ENCODE measurements at places on chromosomes 6 and 20.

- DNase-seq = no peak
Observed at GRCh38 chr20:2298701-2299100, 2.9 kb downstream of the TGM3 start.

GRCh38 chr6:69294407-69294806 lies 502.4 kb downstream of the LMBRD1 start:
- DNase-seq = no peak

DNA sequence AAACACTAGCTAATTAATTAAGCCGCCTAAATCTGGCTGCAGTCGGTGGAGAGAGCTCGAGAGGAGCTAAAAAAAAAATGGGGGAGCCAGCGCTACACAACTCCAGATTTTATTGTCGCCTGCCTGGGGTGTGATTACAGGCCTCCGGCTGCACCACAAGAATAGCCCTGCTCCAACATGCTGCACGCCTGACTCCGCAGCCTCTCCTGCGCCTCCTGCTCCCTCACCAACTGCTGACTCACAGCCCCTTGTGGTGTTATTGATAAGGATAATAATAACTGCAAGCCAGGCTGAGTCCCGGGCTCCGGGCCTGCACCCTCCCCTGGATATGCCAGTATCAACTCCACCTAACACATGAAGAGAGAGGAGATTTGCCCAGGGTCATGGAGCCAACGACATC lies 16.8 kb downstream of the SIRPA start:
- no peak for DNase-seq

- no peak for DNase-seq
Observed at GRCh38 chr20:33261465-33261864, 21.5 kb upstream of the BPIFB1 start.

DNA sequence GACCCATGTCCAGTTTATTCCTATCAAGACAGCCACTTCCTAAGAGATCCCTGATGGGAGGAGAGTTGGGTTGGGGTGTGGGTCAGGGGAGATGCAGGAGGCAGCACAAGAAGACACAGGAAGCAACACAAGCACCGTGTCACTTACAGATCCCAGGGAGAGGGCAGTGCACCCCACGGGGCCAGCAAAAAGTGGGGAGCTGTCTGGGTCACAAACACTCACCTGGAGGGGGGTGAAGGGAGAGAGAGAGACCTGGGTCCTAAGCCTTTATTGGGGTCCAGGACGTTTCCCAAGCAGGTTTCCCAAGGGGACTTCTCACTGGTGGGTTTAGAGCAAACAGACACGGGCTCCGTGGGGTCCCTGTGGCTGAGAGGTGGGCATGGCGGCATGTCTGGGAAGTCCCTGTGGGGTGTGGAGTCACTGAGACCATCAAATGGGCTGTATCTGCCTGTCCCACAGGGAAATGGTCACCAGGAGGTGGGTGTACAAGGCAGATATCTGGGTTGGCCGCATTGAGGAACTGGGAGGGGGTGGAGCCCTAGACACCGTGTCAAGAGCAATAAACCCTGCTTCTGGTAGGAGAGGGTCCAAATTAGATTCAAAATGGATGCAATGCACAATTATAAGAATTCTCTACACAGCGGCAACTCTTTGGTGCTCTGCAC lies 1.6 kb upstream of the CD93 start:
- no peak for DNase-seq

GRCh38 chr20:23710771-23711170 lies 21.9 kb upstream of the CST4 start:
- DNase-seq = no peak

DNA sequence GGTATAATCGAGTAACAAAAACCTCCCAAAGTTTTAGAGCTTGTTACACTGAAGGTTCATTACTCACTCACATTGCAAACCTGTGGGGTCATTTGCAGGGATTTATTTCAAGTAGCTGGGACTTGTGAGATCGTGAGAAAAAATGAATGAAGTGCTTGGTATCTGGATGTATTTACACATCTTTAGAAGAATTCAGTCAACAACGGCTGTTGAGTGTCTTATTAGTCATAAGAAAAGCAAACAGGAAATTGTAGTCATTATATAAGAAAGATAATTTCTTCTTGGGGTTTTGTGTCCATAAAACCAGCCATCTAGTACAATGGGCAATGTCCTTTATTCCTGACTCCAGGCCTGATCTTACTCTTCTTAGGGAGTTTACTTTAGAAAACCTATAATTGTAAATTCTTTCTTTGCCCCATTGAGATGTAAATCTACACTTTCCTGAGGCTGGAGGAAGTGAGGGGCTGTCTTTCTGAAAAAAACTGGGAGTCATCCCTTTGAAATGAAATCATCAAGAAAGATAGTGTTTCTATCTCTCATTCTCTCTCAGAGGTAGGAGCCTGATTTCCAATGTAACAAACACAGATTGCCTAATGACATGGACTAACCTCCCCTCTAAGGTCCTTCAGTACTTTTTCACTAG lies 202.5 kb upstream of the ASCC3 start:
- peak; percentile 8 for DNase-seq

- DNase-seq = no peak
Observed at GRCh38 chr6:133817460-133818047, 71.4 kb upstream of the TCF21 start.

- no peak for DNase-seq
Observed at GRCh38 chr6:167255918-167256553, 35.1 kb upstream of the UNC93A start.

GRCh38 chr6:138671351-138671750 lies 102.2 kb upstream of the CCDC28A start:
- no peak for DNase-seq

GRCh38 chr6:39758905-39759605 lies 33.1 kb upstream of the DAAM2 start:
- no peak for DNase-seq

GRCh38 chr20:35224536-35224935 lies 2.0 kb upstream of the MMP24 start:
- no peak for DNase-seq

DNA sequence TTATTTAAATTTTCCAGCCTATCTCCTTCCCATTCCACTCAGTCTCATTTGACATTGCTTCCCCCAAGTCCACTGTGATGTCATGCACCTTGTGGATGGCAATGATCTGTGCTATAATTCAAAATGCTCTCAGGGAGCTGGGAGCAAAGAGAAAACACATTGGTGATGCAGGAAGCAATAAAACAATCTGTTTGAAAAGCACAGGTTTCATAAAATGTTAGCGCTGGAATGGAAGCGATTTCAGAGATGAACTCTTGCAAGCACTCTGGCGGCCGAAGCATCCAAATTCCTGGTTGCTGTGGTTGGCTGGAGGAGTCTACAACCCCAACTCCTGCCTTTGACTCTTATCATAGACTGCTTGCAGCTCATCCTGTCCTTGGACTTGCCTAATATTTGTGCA lies 167.0 kb downstream of the GMPR start:
- DNase-seq = no peak

DNA sequence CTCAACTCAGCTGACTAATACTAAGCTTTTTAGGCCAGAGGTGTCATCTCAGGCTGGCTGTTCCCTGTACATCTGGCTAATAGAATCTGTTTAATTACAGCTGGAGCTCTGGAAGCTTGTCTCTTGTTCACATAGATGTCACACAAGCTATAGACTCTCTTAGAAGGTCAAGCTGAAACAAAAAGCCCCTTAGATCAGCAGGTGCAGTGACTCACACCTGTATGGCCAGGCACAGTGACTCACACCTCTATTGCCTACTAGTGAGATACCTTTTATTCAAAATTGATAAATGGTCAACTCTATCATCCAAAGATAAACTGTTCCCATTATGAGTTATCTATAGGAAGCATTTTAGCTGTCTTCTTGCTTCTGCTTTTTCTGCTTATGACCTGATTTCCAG lies 29.9 kb upstream of the MTHFD1L start:
- no peak for DNase-seq

GRCh38 chr6:83696674-83697073 lies 12.2 kb downstream of the SNAP91 start:
- DNase-seq = peak; percentile 5

- no peak for DNase-seq
Observed at GRCh38 chr20:38181207-38181801, 16.2 kb upstream of the TGM2 start.

GRCh38 chr6:157207521-157208076 lies 115.7 kb downstream of the TMEM242 start:
- DNase-seq = no peak

DNA sequence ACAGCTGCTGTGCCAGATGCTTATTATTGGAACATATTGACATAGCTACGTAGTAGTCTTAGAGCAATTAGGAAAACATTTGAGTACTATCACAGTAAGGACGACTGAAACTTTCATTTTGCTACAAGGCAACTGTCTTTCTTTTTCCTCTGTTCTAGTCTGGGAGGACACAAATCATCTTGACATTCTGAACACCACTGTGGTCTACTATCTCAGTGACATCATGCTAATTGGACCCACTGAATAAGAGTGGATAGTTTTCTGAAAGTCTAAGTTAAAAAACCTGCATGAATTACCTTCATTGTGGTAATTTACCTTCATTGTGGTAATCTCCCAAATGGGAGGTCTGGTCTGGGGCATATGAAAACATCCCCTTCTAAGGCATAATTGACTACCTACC lies 163.3 kb upstream of the MOCS1 start:
- DNase-seq = no peak

GRCh38 chr20:5221061-5221430 lies 94.2 kb downstream of the CDS2 start:
- no peak for DNase-seq

DNA sequence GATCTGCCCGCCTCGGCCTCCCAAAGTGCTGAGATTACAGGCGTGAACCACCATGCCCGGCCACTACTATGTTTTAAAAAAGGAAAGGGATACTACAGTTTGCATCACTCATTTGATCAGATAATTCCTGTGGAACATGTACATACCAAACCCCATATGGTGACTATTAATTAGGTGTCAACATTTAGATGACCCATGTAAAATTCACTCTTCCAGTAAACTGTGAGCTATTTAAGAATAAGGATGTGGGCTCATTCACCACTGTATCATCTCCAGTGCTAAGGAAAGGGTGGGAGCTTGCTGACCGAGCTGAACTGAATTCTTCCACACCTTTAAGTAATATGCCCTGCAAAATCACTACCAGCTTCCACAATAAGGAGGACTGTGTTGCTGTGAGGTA lies 127.5 kb downstream of the BTBD9 start:
- DNase-seq = no peak

- no peak for DNase-seq
Observed at GRCh38 chr6:11203306-11204004, 29.0 kb downstream of the NEDD9 start.

DNA sequence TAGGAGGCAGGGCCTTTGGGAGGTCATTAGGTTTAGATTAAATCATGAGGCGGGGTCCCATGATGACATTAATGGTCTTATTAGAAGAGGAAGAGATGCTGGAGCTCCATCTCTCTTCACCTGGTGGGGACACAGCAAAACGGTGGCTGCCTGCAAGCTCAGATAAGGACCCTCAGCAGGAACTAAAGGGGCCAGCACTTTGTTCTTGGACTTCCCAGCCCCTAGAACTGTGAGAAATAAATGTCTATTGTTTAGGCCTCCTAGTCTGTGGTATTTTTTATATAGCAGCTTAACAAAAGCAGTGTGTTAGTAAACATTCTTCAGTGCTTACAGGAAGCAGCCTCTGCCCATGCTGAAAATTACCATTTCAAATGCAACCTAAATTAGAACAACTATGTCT lies 157.6 kb downstream of the FOXA2 start:
- no peak for DNase-seq

GRCh38 chr20:7305976-7306375 lies 538.5 kb downstream of the BMP2 start:
- no peak for DNase-seq

DNA sequence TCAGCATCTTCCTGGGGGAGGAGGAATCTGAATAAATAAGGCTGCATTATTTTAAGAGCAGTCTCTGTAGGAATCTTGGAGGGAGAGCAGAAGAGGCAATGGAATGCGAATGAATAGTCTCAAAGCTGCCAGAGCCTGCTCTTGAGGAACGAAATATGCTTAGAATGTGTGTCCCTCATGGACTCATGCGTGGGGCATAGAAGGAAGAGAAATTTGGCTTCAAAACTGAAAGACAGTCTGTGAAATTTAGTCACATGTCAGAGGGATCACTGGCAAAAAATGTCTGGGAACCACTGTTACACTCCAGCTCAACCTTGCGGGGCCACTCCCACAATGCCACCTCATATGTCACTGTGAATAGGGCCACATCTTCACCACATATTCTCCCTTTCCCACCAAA lies 95.5 kb downstream of the GJA10 start:
- DNase-seq = no peak

DNA sequence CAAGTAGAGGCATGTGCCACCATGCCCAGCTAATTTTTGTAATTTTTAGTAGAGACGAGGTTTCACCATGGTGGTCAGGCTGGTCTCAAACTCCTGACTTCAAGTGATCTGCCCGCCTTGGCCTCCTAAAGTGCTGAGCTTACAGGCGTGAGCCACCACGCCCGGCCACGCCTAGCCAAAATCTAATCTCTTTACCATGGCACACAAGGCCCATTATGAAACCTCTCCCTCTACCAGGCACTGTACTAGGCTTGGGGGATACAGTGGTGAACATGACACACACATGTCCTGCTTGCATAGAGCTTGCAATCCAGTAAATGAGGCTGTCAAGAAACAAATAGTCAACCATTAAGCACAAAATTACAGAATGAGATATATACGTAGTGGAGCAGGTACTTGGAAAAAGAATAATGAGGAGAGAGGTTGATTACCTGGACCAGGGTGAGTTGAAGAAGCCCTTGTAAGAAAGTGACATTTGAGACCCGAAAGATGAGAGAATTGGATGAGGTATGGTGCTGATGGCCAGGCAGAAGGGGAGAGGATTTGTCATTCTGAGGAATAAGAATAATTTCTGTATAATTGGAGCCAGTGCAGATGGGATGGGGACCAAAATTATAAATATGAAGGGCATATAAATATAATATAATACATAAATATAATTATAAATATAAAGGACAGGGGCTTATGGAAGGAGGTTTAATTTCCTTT lies 1.2 kb upstream of the CTNNBL1 start:
- DNase-seq = no peak

GRCh38 chr6:28903686-28904085 lies 20.1 kb downstream of the TRIM27 start:
- DNase-seq = no peak

DNA sequence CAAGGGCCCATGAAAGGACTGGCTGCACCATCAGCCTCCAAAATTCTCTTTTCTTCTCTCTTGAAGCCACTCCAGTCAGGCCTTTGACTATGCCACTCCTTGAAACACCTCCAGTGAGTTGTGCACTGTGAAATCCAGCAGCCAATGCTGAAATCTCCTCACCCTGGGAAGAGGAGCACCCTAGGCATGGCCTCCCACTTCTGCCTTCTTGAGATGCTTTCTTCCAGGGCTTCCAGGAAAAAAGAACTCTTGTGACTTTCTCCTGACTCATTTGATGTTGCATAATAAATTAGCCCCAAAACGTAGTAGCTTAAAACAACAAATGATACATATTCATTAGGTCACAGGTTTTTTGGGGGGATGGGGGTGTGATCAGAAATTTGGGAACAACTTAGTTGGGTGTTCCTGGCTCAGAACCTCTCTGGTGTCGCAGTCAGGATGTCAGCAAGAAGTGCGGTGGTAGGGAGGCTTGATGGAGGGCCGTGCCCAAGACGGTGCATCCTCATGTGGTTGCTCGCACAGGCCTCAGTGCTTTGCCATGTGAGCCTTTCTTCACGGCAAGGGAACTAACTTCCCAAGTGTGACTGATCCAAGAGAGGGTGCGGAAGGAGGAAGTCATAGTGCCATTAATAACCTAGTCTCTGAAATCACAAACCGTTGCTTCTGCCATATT lies 12.1 kb downstream of the NCR2 start:
- no peak for DNase-seq

All from NCI-H1105 treated with DMSO at 0.1 percent for 48 hours (cell line).